ENCODE measurements at places on chromosomes 16 and 17. TPM values are rescaled to one million over a fixed set of nuclear protein-coding genes. Genes with fewer than 3 reads are reported as not detected.

Gene ODAD4
- 0.18 TPM for polyA plus RNA-seq

Gene CCL18
- polyA plus RNA-seq = 0.29 TPM

Gene KRTAP1-1
- polyA plus RNA-seq = 0.04 TPM

Gene RAP1GAP2
- 5.1 TPM for polyA plus RNA-seq

Gene UTS2R
- not detected for polyA plus RNA-seq
